ENCODE measurements at places on chromosomes 1 and 21. TPM values are rescaled to one million over a fixed set of nuclear protein-coding genes. Genes with fewer than 3 reads are reported as not detected.

GRCh38 chr1:94612525-94613204 lies 71.1 kb upstream of the F3 start:
- no peak for DNase-seq

GRCh38 chr1:29706936-29707335 lies 470.6 kb downstream of the PTPRU start:
- no peak for DNase-seq

- DNase-seq, result no peak
Measured at GRCh38 chr1:178494569-178494971, 2.2 kb downstream of the CLEC20A start.

DNA sequence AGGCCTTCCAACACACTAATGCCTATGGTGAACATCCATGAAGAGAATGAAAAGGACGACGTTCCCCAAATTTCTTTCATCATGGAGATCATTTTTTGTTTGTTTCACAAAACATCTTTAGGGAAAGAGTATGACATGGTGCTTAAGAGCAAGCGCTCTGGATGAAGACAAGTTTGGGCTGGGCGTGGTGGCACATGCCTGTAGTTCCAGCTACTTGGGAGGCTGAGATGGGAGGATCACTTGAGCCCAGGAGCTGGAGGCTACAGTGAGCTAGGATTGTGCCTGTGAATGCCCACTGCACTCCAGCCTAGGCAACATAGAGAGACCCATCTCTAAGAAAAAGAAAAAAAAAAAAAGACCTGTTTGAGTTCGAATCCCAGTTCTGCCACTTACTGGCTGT lies 253.1 kb downstream of the PTPRU start:
- DNase-seq, result no peak

- no peak for DNase-seq
Measured at GRCh38 chr21:45301521-45302081, 13.9 kb upstream of the POFUT2 start.

DNA sequence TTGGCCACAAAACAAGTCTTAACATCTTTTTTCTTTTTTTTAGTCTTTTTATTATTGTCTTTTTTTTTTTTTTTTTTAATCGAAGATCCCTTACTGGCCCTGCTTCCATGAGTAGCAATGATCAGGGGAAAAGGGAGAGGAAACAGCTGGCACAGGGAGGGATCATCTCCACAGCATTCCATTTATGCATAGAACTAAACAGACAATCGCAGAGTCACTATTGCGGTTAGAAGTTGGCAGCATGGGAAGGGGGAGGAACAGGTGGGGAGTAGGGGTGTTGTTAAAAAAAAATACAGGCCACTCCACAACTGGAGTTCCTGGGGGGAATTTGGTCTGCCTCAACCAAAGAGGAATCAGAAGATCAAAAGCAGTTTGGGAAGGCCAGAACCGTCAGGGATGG lies 55.4 kb downstream of the C1orf185 start:
- no peak for DNase-seq

- no peak for DNase-seq
Measured at GRCh38 chr1:8687538-8687937, 129.9 kb downstream of the RERE start.

DNA sequence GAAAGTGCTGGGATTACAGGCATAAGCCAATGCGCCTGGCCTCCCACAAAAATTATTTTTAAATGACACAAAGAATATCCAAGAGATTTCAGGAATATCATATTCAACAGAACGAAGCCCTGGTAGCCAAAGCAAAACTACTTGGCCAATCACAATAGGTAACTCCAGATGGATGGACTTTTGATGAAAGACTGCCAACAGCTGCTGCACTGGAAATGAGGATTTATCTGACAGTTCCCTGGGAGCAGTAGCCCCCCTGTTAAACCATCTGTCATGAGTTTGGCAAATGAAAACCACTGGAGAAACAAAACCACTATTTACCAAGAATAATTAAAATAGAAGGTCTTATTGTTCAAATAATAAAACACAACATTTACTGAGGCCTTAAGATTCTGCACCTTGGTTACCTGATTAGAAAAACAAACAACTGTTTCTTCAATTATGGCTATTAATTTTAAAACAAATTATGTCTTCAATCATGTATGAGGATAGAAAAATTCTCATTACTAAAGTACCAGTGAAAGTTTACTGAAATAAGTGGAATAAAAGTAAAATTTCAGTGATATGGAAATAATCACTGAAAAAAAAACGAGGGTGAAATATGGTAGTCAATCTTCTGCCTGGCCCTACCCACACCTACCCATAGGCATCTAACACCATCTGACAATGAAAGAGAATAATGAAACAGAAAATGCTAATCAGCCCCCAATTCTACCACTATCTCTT lies 34.3 kb upstream of the PSMG1 start:
- DNase-seq, result no peak

DNA sequence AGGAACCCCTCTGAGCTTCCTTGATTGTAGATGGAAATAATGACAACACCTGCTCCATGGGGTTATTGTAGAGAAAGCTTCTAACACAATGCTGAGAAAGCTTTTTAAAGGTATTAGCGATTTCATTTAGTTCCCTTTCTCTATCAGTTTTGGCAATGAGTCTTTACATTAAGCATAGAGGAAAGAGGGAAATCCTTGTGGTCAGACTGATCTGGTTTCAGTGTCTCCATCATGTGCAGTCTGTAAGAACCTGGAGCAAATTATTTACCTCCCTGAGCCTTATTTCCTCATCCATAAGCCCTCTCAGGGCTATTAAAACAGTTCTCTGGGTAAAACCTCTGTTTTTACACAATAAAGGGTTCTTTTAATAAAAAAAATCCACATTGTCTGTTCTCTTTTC lies 87.5 kb downstream of the FGGY start:
- no peak for DNase-seq

GRCh38 chr21:37769656-37770055 lies 146.6 kb downstream of the KCNJ6 start:
- DNase-seq, result no peak

GRCh38 chr21:37758982-37759381 lies 157.3 kb downstream of the KCNJ6 start:
- peak; percentile 28 for DNase-seq

DNA sequence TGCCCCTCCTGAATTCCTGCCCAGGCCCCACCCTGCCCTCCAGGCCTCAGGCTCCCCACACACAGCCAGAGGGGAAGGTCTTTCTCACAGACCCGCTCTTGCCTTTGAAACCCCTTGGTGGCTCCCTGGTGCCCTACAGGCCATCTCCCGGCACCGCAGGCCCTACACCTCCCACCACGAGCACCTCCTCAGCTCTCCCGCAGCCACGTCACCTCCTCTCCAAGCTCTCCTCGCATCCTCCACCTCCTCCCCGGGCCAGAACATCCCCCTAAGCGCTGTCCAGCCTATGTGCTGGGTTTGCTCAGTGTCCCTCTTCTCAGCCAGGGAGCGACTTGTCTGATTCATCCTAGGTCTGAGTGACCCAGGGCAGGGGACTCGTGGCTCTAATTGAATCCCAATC lies 66.4 kb downstream of the DMRTB1 start:
- DNase-seq, result no peak

The AMY2A gene
- total RNA-seq, result 1.4 TPM

The SCCPDH gene
- 29.9 TPM for total RNA-seq

The CYB561D1 gene
- 8.1 TPM for total RNA-seq

The CA6 gene
- not detected for total RNA-seq

The GPR61 gene
- total RNA-seq, result not detected

The TMCO4 gene
- 26.9 TPM for total RNA-seq

The ITGB3BP gene
- total RNA-seq, result 14.5 TPM

Data from colonic mucosa (tissue), 4 donors.